ENCODE measurements at places on chromosomes 16 and 17.

GRCh38 chr17:13557077-13557476, 44.7 kb downstream of the HS3ST3A1 start:
- DNase-seq = peak; percentile 47

DNA sequence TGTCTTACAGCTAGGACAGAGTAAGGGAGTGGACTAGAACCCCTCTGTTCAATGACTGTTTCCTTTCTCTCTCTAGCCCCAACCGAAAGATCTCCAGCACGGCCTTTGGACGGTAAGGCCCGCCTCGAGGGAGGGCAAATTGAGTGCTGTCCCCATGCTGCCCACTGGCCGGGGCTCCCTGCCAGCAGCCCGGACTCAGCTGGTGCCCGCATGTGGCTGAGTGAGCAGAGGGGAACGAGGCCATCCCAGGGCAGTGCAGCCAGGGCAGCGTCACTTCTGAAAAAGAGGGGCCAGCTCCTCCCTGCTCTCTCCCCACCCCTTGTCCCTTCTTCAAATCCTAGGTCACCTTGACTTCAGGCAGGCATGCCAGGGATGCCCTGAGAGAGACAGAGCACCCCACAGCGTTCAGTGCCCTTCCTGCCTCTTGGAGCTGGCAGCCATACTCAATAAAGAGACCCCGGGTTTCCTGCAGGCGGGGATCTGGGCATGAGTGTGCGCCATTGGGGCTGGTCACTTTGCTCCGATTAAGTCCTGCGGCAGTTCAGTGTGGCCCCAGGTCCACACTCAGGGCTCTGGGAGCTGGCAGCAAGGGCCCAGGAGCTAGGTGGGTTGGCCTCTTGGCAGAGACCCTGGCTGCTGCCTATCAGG, 130.9 kb downstream of the RAB11FIP4 start:
- no peak for DNase-seq

DNA sequence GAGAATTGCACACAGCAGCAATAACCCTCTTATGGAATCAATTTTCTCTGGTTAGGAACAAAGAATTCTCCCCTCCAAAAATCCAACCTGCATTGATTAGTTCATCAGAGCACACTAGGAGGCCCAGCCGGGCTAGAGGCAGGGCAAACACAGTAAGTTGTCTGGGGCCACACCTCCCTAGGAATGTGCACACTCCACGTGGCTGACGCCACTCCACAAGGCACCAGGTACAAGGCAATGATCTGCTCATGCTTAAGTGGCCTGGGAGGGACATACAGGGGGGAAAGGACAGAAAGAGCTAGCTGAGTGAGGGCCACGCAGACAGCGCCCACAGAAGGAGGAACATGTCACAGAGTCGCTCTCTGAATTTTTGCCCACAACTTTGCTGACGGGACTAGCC, 107.6 kb downstream of the SLC39A11 start:
- DNase-seq = no peak

GRCh38 chr17:57567251-57567650, 177.8 kb downstream of the CCDC182 start:
- no peak for DNase-seq

GRCh38 chr17:43366891-43367736, 31.7 kb upstream of the ARL4D start:
- no peak for DNase-seq

DNA sequence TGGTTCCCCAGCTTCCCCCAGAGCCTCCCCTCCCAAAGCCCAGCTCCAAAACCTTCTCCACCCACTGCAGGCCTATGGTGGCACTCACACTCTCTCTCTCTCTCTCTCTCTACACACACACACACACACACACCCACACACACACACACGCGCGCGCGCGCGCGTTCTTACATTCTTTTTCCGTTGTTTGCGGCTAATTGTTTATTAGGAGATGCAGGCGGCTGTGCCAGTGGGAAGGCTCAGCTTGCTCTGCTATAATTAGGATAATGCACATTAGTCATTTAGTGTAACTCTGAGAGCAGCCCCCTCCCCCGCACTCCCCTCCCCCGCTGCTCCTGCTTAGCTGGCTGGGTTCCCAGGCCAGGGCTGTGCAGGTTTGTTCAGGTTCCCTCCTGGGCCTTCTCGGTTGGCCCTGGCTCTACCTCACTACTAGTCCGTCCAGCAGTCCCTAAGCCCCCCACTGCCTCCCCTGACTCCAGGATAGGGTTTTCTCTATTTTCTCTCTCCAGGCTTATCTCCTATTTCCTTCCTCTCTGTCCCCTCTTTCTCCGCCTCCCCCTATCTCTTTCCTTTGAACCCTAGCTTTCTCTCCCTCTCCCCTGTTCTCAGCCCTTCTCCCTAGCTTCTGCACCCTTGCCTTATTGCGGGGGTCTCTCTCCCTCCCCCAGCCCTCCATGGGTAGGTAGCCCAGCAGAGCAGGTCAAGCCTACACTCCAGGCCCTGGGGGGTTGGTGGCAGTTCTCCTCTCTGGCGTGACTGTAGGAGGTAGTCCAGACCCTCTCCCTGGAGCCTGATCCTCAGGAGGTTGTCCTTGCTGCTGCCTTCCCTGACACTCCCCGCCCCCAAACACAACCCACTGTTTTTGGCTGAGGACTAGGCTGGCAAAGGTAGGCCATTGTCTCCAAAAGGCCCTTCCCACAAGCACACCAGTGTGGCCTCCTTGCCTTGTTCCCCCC, 34.0 kb downstream of the TMEM132E start:
- no peak for DNase-seq

GRCh38 chr17:64355536-64356303, 34.9 kb downstream of the PECAM1 start:
- DNase-seq = no peak

- DNase-seq = no peak
Measured at GRCh38 chr16:1491327-1491726, 1.8 kb upstream of the TELO2 start.

GRCh38 chr16:3038896-3039295, 2.2 kb upstream of the BICDL2 start:
- DNase-seq = no peak

DNA sequence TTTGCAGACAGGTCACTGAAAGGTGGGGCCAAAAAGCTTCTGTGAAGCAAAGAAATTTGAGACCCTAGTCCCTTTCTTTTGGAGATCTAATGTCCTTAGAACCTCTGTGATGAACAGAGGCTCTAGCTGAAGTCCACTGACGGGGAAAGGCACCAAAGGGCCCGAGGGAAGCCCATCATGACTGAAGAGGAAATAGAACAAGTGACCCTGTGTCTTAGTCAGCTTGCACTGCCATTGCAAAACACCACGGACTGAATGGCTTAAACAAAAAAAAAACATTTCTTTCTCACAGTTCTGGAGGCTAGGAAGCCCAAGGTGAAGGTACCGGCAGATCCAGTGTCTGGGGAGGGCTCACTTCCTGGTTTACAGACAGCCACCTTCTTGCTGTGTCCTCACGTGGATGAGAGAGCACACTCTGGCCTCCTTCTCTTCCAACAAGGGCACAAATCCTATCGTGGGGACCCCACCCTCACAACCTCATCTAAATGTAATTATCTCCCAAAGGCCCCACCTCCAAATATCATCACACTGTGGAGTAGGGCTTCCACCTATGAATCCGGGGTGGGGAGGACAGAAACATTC, 24.3 kb upstream of the ASGR2 start:
- DNase-seq = no peak

DNA sequence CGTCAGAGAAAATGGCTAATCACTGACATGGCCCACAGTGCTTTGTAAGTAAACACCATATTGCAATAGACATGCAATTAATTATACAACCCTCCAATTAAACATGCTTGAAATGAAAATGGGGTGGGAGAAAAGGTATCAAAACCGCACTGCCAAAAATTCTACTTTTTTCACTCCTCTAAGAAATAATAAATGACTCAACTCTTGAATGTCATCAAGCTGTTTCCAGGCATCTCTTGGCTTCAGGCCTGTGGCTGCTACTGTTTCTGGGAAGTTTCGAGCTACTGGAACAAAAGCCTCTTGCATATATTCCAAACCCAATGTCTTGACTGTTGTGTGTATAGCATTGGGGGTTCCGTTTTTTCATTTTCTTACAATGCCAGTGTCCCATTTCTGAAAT, 412.6 kb downstream of the RBFOX1 start:
- no peak for DNase-seq

DNA sequence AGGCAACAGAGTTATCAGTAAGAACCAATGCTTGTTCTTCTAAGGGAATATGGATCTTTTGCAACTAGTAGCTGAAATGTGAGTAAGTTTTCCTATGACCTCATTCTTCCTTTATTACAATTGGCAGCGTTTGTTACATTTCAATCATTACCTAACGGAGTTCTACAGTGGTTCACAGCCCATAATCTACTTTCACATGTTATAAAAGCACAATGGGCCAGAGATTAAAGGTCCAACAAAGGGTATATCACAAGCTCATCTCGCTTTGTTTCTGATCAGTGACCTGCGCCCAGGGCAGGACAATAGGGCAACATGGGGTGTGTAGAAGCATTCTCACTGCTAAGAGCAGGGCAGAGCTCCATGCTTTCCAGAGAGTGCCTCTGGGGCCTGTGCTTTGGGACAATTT, 279.9 kb upstream of the DYNLRB2 start:
- DNase-seq = no peak

- no peak for DNase-seq
Measured at GRCh38 chr16:89899879-89900481, 18.7 kb upstream of the MC1R start.

DNA sequence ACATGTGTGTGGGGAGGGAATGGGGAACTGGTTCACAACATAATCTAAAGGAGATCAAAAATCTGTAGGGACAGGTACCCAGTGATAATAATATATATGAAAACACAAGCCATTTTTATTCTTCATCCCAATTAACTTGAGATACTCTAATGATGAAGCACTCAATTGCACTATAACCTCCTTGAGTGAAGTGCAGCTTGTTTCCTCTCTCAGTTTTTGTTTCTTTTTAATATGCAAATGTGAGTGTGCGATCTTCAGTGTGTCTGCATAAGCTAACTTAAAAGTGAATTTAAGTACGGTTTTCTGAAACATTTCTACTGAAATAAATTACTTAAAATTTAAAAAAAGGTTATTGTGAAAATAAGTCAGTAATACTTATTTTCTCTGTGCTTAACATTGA, 623.5 kb downstream of the CDH11 start:
- DNase-seq = no peak

DNA sequence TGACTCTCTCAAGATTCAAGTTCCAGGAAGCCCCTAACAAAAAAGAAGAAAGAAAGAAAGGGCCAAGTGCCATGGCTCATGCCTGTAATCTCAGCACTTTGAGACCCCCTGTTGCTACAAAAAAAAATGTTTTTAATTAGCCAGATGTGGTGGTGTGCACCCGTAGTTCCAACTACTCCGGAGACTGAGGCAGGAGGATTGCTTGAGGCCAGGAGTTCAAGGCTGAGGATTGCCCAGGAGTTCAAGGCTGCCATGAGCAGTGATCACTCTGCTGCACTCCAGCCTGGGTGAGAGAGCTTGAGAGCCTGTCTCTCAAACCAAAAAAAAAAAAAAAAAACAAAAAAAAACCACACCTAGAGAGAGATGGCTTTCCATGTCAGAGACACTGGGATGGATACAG, 18.8 kb downstream of the TLE7 start:
- no peak for DNase-seq

DNA sequence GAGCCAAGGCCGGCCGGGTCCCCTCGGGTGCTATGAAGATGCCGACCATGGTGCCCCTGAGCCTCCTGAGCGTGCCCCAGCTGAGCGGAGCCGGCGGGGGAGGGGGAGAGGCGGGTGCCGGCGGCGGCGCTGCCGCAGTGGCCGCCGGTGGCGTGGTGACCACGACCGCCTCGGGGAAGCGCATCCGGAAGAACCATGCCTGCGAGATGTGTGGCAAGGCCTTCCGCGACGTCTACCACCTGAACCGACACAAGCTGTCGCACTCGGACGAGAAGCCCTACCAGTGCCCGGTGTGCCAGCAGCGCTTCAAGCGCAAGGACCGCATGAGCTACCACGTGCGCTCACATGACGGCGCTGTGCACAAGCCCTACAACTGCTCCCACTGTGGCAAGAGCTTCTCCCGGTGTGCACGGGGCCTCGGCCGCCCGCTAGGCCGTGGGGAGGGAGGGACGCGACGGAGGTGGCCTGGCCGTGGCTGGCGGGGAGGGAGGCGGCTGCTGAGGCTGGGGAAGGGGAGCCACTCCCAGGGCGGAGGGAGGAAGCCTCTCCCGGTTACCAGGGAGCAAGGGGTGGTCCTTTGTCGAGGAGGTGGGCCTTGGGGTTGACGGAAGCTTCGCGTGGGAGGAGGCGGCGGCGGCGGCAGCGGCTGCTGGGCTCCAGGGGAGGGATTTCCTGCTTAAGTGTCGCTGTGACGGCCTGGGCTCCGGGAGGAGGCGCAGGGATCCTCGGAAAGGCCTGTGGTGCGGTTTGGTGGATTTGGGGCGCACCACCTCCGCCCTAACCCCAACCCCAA, 1.3 kb downstream of the MAZ start:
- peak; percentile 63 for DNase-seq
